ENCODE measurements at places on chromosomes 5 and 9.
A peak's percentile ranks its signal among the peaks of the same experiment; 100 is the strongest.

DNA sequence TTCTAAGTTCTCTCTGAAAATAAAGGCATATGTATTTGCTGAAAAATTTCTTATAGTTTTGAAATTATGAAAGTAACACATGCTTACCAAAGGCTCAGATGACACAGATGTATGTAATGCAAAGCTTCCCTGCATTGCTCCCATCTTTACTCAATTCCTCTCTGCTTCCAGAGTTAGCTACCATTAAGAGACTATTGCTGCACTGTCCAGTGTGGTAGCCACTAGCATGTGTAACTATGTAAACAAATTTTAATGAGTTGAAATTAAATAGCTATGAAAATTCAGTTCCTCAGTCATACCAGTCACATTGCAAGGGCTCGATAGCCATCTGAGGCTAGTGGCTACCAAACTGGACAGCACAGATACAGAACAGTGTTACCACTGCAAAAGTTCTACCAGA is 17.9 kb downstream of the FRMD3 start:
- DNase-seq, result no peak

DNA sequence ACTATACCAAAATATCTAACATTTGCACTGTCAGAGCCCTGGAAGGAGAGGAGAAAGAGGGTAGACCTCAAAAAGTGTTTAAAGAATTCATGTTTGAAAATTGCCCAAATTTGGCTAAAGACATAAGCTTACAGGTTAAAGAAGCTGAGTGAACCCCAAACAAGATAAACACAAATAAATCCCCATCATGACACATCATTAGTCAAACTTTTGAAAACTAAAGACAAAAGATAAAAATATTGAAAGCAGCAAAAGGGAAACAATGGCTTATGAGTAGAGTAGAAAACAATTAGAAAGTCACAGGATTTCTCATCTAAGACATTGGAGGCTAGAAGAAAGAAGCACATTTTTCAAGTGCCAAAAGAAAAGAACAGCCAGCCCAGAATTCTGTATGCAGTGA is 6.1 kb upstream of the UBLCP1 start:
- no peak for DNase-seq

- DNase-seq, result no peak
Measured at GRCh38 chr5:55392669-55393068, 84.9 kb downstream of the MTREX start.

GRCh38 chr5:169302491-169303118 is 1.7 kb upstream of the SLIT3 start:
- DNase-seq, result peak; percentile 32

- DNase-seq, result no peak
Measured at GRCh38 chr5:173866243-173866857, 21.8 kb upstream of the CPEB4 start.

DNA sequence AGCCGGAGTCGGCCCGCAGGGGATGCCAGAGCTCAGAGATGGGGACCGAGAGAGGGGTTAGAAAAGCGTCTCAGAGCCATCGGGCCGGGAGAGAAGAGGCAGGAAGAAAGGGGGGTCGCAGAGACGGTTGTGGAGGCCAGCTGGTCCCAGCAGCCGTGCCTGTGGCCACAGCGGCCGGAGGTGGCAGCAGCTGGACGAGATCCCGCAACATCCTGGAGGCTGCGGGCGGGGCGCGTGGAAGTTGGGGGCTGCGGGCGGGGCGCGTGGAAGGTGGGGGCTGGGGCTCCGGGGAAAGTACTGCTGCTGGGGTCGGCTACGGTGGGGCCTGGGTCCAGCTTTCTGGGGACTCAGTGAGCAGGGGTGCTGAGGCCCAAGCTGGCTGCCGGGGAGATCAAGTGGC is 34.4 kb upstream of the EGFL7 start:
- no peak for DNase-seq

GRCh38 chr9:6965566-6965965 is 207.8 kb downstream of the KDM4C start:
- no peak for DNase-seq

DNA sequence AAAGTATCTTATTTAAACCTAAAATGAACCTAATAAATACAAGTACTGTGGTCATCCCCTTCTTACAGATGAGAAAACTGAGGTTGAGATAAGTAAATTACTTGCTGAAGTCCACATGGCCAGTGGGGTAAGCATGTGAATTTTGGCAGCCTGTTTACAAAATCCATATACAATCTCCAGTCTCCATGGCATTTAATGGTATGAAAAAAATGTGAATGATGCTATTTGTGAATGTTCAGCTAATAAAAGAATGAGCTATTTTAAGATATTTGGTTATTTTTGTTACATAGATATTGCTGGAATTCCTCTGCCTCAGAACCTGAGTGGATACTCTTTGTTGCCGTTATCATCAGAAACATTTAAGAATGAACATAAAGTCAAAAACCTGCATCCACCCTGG is 19.3 kb upstream of the GPR150 start:
- DNase-seq, result no peak

All from activated CD4-positive, alpha-beta T cell treated with anti-CD3 and anti-CD28 coated beads, Interleukin-2, amount 50 U/mL, for 1 hour (primary cell).